ENCODE measurements at places on chromosomes 12 and 14.

DNA sequence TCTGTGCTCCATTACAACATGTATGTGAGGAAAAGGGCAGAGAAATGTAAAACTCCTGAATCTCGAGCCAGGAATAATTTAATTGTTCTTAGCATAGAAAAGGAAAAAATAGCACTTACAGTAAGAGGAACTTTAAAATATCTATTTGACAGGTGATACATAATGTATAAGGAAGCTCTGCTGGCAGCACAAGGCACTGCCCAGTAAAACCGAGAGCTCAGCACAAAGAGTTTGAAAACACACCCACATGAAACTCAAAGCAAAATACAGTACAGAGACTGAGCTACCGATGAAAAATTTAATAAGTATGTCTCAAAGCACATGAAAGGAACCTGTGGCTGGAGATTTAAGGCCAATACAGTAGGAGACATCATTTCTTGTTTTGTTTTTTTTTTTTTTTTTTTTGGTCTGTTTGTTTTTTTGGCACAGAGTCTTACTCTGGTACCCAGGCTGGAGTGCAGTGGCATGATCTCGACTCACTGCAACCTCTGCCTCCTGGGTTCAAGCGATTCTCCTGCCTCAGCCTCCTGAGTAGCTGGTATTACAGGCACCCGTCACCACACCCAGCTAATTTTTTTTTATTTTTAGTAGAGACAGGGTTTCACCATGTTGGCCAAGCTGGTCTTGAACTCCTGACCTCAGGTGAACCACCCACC lies 19.2 kb downstream of the CLIP1 start:
- DNase-seq, result no peak

DNA sequence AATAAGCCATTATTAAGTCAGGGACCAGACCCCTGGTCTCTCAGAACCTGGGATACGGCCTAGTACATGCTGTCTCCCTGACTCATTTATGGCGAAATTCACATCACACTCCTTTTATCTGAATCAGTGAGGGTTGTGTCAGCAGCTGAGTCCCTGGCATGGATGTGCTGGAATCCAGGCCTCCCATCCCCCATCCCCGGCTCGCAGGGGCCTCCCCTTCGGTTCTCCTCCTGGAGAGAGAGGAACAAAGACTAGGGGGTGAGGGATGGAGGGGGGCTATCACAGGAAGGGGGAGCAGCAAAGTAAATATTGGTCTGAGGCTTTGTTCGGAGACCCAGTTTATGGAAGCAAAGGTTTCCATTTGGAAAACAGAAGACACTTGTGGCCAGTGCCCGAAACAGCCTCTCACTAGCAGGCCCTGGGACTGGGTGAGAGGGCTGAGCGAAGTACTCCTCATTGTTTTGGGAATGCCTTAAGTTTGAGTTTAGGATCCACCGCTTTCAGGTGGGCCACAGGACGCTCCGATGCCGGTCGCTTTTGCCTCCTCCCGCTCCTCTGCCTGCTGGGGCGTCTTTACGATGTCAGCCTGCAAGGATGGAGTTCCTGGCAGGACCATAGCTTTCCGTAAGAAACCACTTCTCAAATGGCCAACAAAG lies 145.0 kb downstream of the PRKCH start:
- DNase-seq, result no peak

- DNase-seq, result peak; percentile 40
Measured at GRCh38 chr12:122909442-122910288, 13.7 kb upstream of the VPS37B start.

GRCh38 chr14:37168721-37169120 lies 3.7 kb downstream of the SLC25A21 start:
- DNase-seq, result no peak

- no peak for DNase-seq
Measured at GRCh38 chr12:132278401-132279183, 50.8 kb downstream of the GALNT9 start.

DNA sequence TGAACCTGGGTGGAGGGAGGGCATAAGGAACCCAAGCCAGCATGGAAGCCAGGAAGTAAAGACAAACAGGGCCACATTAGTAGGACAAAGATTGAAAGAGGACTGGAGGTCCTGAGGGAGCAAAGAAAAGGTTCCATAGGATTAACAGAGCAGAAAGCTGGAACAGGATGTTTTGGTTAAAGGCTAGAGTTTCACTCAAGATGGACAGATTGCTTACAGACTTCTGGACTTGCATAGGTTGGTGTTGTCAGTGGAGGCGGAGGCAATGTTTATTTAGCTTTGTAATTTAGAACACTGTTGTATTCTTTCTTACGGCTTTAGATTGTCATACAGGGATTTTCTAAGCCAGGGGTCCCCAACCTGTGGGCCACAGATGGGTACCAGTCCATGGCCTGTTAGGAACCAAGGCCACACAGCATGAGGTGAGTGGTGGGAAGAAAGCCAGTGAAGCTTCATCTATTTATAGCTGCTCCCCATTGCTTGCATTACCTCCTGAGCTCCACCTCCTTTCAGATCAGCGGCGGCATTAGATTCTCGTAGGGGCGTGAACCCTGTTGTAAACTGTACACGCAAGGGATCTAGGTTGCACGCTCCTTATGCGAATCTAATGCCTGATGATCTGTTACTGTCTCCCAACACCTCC lies 31.3 kb downstream of the ZNF664 start:
- no peak for DNase-seq

DNA sequence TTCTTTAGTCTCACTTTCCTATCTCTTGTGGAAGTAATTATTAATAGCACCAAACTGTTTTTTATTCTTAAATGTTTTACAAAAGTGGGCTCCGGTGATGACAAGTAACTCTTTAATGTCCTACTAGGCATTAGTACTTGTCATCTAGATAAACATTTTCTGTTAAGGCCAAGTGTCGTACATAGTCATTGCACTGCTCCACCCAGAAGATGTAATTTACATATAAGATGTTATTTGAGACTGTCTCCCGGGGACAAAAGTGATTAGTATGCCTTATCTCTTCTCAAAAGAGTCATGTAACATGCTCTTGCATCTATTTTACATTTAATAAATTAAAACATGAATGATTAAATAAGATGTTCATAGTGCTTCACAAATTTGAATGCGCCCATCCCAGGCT lies 88.4 kb downstream of the FLRT2 start:
- DNase-seq, result no peak

DNA sequence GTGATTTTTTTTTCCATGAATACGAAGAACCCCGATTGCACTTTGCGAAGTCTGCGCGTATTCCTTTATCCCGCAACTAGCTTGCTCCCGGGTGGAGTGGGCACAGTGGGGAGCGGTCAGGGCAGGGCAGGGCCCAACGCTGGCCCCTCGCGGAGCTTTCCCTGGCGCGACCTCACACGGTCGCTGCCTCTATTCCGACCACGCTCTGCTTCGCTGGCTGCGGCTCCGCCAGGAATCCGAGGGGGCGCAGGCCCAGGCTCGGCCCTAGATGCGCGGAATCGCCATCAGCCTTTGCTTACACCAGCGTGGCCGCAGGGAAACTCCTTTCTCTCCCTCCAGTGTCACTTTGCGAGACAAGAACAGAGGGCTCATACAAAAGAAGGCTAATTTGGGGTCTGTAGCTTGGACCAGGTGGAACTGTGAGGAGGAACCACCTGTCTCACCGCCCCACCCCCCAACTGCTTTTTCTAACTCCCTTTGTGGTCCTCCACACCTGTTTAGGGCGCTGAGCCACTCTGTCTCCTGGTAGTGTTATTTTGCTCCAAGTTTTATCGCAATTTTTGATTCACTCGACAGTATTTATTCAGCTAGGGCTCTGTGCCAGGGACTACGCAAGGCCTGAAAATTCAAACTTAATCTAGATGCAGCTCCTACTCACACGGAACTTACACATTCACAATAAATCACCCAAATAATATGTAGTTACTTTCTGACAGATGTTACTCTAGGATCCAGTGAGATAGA lies 3.1 kb upstream of the NKX2-1 start:
- DNase-seq, result no peak

- no peak for DNase-seq
Measured at GRCh38 chr12:2326470-2326869, 273.7 kb downstream of the CACNA1C start.

DNA sequence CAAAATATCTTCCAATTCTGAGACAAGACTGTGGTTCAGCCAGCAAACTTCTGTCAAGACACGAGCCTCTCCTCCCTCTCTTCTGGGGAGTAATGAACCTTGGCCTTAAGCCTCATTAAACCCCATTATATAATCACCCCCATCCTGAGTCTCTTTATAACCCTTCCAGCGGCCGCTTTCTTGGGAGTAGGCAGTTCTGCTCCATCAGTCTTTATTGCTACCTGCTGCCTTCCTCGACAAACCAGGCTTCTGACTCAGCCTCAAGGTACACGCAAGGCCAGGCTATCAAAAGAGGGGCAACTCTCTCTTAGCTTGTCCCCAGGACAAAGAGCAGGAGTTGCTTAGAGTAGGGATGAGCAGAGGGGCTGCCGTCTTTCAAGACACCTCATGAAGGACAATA lies 300.8 kb upstream of the NOS1 start:
- no peak for DNase-seq

DNA sequence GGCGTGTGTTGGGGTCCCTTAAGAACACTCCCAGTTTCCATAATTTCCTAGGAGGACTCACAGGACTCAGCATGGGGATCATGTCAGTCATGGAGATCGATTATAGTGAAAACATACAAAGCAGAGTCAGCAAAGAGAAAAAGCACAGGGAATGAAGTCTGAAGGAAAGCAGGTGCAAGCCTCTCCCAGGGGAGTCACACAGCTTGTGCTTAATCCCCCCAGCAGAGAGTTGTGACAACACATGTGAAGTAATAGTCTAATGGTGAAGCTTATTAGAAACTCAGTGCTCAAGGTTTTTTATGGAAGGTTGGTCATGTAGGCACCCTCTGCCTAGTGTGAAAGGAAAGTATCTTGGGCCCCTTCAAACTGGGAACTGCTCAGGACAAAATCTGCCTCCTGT lies 149.0 kb upstream of the SEL1L start:
- DNase-seq, result no peak

DNA sequence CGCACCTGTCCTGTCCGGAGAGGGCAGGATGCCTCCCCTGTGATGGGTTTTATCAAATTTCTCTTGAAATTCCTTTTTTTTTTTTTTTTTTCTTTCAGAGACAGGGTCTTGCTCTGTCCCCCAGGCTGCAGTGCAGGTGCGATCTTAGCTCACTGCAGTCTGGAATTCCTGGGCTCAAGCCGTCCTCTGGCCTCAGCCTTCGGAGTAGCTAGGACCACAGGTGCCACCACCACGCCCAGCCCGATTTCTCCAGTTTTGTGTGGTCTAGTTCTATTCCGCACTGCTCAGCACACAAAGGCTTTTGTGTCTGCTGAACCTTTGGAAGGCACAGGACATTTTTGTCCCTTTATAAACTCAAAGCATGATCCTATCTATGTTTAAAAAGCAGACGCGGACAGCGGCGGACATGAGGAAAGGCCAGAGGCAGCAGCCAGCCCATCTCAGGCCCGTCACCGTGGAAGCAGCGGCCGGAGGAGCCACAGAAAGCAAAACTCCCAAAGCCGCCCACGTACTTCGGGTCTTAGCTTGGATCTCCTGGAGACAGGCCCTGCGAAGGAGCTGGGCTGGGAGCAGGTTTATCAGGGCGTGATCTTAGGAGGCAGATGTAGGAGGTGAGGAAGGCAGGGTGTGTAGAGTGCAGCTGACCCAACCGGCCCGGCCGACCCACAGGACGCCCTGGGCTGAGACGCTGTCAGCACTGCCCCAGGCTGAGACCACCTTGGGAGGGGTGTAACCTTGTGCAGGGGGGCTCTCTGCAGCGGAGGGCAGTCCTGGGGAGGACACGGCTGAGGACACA lies 30.9 kb upstream of the FBRSL1 start:
- no peak for DNase-seq

DNA sequence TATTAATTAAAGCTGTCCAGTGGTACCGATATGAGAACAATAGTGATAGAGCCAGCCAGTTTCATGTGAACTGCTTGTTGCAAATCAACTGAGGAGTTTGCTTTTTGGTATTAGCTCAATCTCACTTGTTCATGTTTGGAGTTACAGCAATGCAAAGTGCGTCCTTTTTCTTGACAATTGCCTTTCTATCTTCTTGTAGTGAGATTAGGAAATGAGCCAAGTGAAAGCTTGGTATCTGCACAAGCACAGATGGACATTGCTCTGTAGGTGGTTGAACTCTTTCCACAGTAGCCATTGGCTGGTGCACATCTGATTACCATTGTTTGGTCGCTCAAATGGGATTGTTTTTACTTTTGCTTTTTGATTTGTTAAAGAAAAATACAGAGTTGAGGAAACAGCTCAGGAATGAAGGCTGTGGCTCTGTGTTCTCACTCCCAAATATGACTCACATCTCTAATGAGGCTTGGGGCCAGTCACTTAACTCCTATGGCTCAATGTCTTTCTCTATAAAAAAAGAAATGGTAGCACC lies 241.4 kb downstream of the BMP4 start:
- no peak for DNase-seq

GRCh38 chr12:127657036-127657435 lies 609.9 kb upstream of the TMEM132C start:
- no peak for DNase-seq

DNA sequence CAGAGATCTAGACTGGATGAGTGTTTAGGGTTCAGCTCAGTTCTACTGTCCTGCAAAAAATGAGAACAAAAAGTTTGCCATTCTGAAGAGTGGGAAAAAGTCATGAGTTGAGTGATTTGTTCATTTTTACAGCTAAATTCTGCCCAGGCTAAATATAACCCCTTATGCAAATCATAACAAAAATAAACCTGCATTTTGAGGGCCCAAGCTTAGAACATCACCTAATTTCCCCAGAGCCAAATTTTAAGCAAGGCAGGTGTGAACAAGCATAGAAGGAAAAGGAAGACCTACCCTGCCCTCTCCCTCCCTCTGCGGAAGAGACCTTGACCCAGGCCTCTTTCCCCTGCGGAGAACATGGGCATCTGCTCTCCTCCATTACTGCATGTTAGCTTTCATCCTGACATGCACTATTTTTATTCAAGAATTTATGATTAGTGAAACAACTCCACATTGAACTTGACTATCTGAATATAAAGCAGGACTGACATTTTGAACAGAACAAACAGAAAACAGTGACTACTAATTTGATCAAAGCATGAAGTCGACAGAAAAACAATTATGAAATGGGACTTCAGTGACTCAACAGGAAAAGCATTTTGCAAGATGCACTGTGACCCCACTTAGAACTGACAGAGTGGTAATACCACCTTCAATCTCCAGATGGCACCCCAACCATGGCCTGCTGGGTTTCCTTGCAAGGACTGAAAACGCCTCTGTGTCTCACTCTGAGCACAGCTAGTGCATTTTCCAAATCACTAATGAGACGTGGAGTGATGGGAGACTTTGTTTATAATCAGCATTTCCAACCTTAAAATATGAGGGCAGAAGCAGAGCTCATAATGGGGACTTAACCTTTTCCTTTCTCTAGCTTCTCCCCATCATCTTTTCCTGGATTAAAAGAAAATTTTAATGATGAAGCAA lies 30.9 kb upstream of the SELPLG start:
- DNase-seq, result peak; percentile 17

DNA sequence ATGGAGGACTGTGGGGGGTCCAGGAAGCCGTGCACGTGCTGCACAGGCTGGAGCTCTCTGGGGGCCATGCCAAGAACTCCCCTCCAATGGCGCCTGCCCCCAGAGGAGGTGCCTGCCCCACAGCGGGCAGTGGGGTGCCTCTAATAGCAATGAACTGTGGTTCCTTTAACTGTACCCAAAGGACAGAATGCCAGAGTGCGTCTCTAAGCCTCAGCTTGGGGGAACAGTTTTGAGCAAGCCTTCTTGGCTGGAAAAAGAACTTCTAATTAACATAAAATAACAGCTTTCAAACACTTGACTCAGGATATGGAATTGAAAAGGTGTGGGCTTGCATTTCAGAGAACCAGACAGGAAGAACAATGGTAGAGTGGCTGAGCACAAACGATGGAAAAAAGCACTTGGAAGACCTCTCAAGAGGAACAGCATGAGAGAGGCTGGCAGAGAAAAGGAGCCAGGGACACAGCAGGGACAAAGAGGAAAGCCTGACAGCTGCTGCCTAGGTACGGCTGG lies 195.6 kb downstream of the TTC7B start:
- DNase-seq, result no peak

GRCh38 chr14:96953087-96953874 lies 156.1 kb downstream of the VRK1 start:
- no peak for DNase-seq
